ENCODE measurements at places on chromosomes 6 and 20.

GRCh38 chr6:16136621-16137450, 8.0 kb downstream of the MYLIP start:
- no peak for DNase-seq

DNA sequence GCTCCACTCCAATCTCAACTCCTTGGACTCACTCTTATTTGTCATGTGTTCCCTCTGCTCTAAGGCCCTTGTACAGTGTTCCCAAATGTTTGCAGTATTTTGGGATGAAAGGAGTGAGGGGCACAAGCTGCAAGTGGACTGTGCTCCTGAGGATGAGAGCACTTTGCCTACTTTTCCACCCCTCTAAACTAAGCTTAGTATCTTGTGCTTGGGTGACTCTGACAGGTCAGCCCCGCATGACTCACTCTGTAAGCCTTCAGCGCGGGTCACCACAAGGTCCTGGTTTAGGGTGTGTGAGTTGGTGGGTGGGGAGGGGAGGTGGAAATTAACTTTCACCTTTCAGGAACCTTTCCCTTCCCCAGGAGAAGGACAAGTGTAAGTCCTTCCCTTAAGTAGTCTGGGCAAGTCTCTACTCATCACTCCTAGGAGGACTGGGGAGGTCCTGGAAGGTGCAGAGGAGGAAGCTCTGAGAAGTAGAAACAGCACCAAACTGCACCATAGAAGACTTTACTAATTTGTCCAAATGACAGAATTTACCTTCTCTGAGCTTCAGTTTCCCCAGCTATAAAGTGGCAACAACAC, 68.8 kb upstream of the EPB41L1 start:
- no peak for DNase-seq

- DNase-seq = no peak
Measured at GRCh38 chr6:42845327-42845694, 34.1 kb upstream of the RPL7L1 start.

GRCh38 chr6:31356216-31356945, 598 bp downstream of the HLA-B start:
- DNase-seq = no peak

GRCh38 chr6:63649269-63649668, 13.7 kb downstream of the PHF3 start:
- DNase-seq = no peak

DNA sequence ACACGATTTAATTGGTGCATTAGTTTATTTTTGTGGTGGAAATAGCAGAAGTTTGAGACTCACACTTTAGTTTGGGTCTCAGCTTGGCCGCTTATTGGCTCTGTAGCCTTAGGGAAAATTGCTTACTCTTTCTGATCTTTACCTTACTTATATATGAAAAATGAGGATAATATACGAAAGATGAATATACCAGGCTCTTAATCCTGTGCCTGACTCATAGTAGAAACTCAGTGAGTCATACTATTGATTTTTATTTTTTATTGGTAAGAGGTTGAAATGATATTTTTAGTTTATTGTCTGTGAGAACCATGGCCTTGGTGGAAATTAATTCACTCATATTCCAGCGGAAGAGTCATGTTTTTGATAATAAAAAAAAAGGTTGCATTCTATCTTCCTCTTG, 11.2 kb downstream of the DOK5 start:
- DNase-seq = no peak

- no peak for DNase-seq
Measured at GRCh38 chr20:51310216-51310615, 232.3 kb downstream of the NFATC2 start.

DNA sequence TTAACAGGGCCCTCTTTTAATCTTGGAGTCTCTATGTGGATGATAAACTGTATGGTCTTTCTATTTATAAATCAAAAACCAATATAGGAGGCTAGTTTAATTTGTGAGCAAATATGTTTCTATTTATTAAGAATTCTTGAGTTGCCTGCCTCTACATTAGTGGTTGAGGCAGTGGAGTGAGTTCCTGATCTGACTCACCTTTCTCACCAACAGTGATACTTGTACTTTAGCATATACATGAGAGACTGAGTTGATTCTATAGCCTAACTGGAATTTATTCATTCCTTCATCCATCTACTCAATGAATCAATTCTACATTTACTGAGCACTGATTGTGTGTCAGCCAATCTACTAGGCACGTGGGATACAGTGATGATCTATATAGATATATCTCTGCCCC, 126.9 kb downstream of the TRMT11 start:
- no peak for DNase-seq

DNA sequence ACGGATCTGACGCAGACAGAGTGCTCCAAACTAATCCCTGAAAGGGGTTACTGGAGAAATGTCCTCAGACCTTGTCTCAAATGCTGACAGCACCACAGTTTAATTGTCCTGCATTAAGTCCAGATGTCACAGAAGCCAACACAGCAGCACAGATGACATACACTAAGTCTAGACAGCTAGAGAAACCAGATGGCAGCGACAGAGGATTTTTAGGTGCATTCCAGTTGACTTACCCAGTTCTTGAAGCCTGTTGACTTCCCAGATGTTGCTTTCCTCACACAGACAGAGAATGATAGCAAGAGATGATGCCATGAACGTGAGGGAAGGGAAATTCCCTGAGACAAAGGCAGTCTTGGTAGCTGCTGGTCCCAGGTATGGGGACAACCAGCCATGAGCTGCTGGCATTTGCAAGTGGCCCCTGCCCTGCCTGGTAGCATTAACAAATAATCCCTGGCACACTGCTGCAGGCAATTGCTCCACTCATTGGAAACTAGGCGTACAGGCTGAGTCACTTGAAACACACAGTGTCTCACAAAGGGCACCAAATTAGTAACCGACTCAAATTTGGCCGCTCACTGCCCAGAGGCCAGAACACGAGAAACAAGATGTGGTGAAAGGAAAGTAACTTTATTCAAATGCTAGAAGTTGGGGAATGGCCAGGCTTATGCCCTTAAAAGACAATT, 52.2 kb downstream of the ADGB start:
- no peak for DNase-seq

DNA sequence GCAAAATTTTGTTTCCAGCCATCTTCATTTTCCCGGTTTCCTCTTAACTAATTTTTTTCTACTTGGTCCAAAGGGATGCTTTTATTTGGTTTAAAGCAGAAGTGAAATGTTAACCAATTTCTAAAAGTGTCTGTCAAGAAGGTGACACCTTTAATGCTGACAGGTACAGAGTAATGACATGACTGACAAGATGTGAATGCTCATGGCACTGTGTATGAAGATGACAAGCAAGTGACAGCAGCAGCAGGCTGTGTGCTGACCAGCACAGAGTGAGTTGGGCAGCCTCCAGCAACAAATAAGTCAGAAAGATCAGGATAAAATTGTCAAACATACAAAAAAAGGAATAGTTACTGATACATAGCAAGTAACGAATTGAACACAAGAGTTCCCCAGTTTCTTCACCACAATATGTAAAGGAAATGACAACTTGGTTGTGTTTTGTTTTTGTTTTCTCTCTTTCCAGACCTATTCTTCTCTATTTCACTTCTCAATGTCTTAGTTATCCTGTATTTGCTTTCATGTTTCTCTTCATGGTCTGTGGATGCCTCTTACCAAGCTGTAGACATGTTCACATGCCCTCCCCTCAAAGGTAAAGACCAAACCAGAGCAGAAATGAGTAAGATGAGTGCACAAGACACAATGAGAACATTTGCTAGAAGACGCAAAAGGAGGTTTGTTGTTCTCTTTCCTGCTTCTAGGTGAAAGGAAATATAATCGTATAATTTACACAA, 174.9 kb downstream of the FRK start:
- DNase-seq = no peak
